ENCODE measurements at places on chromosomes 3 and 15.

- no peak for DNase-seq
These were observed 98.3 kb upstream of the CBLB start for GRCh38 chr3:105967117-105967516.

DNA sequence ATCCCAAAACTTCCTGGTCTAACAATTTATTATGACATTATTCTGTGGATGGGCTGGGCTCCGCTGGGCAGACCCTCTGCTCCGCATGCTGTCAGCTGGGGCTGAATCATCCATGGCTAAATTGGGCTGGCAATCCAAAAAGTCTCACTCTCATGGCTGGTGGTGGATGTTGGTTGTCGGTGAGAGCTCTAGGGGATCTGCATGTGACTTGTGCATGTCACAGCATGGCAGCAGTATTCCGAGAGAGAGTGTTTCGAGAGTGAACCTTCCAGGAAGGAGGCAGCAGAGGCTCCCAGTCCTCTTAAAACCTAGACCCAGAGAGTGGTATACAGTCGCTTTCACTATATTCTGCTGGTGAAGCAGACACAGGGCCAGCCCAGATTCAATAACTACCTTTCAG lies 9.9 kb downstream of the RARB start:
- DNase-seq, result no peak

- DNase-seq, result no peak
These were observed 22.9 kb upstream of the PLXNA1 start for GRCh38 chr3:126959921-126960603.

DNA sequence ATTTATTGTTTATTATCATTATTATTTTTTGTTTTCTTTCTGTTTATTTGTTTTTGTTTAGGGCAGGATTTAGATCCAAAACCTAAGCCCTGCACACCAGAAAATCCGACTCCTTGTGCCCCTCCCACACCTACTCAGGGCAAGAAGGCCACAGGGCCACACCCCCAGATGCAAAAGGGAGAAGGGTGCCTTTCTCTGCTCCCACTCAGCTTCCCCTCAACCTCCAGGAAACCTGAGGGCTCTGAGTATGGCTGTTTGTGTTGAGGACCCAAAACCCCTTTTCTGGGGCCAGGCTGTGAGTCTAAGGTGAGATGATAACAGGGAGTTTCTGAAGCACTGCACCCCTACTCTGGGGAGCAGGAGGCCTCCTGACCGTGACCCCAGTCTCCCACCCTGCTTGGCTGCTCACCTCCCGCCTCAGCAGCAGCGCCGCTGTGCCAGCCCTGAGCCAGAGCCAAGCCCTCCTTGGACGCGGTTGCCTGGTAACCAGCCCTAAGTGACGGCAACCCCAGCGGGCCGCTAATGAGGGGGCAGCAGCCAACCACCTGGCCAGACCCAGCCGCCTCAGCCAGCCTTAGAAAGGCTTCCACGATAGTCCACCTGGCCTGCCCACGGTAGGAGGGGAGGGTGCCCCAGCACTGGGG lies 6.4 kb upstream of the C15orf39 start:
- peak; percentile 81 for DNase-seq

- DNase-seq, result peak; percentile 76
These were observed 40.3 kb downstream of the CORO2B start for GRCh38 chr15:68618908-68619698.

GRCh38 chr15:58344213-58345070 lies 87.3 kb upstream of the LIPC start:
- DNase-seq, result no peak

DNA sequence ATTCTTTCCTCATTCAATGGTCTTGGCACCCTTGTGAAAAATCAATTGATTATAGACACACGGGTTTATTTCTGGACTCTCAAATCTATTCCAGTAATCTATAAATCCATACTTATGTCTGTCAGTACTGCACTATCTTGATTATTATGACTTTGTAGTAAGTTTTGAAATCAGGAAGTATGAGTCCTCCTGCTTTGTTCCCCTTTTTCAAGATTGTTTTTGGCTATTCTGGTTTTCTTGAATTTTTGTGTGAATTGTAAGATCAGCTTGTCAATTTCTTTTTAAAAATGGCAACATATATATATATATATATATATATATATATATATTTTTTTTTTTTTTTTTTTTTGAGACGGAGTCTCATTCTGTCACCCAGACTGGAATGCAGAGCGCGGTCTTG lies 32.3 kb upstream of the CFAP20DC start:
- DNase-seq, result no peak
